ENCODE measurements at places on chromosomes 5 and 9.

GRCh38 chr5:172920447-172920849 lies 38.8 kb upstream of the RPL26L1 start:
- DNase-seq, result no peak

DNA sequence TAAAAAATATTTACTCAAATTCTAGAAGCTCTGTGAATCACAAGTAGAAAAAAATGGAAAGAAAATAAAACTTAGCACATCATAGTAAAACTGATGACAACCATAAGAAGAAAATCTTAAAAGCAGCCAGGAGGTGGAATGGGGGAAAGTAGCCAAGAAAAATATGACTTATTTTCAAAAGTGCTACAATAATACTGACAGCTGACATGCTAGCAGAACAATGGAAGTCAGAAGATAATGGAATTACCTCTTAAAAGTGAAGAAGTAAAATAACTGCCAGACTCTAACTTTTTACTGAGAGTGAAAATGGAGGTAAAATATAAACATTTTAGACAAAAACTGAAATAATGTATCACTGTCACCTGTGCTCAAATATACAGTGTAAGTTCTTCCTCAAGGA lies 532.2 kb upstream of the SGCD start:
- no peak for DNase-seq

GRCh38 chr5:38755181-38755580 lies 90.6 kb upstream of the OSMR start:
- no peak for DNase-seq

GRCh38 chr5:146338774-146339714 lies at the start of gene POU4F3:
POU4F3 (plus strand) TSS chr5:146338839; CDS start chr5:146339113, 274 bp downstream.
- no peak for DNase-seq

DNA sequence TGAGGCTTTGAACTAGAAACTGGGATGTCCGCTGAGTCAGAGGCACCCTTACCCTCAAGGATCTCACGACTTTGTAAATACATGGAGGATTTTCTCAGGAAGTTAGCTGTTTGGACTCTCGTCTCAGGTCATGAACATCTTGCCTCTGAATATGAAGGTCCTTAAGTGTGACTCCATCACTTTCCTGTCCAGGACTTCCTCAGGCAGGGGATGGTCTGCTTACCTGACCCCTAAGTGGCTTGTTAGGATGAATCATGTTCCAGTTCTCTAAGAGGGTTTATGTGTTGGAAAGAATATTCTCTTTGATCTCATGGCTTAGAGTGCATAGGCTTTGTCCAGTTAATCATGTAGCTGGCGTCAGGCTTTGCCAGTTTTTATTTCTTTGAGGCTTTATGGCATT lies 511.7 kb upstream of the KLF4 start:
- DNase-seq, result no peak

DNA sequence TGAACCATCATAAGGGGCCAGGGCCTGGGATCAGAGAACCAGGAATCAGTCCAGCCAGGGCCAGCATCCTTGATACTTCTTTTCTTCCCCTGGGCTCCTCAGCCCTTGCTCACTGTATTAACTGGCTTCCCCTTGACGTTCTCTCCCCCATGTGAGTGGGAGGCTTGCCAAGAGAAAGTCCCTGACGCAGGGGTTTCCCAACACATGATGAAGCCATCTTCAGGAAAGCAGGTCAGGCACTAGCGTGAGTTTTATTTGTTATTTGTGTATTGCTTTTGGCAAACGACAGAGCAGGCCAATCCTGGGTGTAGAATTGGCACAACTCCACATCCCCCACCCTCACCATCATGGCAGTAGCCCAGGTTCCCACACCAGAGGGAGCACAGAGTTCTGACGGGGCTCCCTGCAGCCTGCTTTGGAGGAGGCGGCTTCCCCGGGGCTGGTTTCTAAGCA lies 165.5 kb upstream of the NFIL3 start:
- no peak for DNase-seq

DNA sequence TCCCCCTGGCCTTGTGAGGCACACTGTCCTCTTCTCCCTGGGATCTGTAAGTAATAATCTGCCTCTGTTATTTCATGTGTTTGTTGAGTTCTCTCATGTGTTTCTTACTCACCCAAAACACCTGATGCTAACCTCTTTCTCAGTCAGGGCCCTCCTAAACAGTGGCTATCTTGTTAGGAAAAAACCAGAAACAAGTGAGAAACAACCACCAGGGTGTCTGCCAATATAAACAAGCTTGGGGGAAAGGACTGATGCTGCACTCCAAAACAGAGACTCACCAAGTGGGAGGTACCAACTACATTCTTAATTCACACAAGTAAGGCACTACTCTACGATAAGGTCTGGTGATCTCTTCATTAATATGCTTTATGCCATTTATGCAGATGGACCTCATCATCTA lies 564.4 kb downstream of the SEMA5A start:
- no peak for DNase-seq

DNA sequence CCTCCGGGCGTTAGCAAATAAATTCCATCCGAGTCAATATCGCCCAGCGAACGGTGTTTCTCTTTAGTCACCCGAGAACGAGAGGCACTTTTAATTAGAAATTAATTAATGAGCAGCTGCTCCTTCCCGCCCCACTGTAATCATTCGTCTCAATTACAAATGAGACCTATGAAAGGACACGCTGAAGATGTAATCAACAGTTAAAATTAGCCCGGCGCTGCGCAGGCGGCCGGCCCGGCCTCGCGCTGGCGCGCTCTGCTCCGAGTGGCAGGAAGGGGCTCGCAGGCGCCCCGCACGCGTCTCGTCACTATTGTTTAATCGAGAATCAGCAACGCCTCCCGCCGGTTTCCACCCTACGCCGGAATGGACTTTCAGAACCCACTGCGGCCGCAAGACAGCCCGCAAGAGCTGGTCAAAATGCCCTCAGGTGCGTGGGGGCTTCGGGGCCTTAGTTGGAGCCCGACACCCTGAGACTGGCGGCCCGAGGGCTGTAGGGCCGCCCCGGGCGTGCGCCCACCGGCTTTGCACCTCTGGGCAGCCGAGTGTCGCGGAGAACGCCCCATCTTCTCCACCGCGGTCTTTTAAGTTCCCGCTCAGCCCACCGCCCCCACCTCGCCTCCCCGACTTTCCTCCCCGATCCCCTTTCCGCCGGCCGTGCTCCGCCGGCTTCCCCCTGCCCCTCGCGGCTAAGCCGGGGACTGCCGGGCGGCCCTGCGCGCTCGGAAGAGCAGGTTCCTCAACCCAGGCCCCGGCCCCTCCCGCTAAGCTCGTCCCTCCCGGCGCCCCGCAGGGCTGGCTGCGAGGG lies 597 bp upstream of the IRX4 start:
- no peak for DNase-seq

- no peak for DNase-seq
Measured at GRCh38 chr9:93954434-93955061, 607 bp downstream of the BARX1 start.

DNA sequence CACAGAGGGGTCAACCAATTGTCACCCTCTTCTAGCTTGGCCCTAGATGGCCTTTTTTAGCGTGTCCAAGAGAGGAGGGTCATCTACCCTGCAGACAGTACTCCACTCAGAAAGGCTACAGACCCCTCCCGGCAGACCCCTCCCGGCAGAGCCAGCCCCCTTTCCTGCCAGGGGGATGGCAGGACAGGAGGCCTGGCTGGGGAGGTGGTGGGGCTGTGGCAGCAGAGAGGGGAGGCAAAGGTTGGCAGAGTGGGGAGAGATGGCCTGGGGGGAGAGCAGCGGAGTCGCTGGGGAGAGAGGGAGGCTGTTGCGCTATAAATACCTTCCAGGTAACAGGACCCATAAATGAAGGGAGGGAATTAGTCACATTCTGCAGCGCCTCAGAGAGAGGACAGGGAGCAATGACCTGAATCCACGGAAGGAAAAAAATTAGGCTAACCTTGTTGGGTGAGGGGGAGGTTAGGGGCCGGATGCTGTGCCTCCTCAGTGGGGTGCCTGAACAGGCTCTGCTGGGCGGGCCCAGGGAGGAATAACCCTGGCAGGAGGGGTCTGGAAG lies 32.9 kb upstream of the PSD2 start:
- peak; percentile 48 for DNase-seq

DNA sequence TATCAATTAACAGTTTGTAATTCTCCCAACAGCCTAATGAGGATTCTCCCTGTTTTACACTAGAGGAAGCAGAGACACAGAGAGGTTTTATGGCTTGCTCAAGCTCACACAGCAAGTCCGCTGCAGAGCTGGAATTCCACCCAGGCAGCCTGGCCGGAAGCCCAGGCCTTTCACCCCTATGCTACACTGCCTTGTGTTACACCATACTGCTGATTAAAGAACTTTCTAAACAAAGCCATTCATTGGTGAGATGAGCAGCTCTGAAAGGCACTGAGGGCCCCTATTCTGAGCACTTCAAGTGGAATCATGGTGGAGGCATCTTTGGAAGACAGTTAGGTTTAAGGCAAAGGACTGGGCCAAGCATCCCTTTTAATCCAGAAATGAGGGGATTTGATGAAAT lies 14.7 kb upstream of the LARP1 start:
- DNase-seq, result no peak

DNA sequence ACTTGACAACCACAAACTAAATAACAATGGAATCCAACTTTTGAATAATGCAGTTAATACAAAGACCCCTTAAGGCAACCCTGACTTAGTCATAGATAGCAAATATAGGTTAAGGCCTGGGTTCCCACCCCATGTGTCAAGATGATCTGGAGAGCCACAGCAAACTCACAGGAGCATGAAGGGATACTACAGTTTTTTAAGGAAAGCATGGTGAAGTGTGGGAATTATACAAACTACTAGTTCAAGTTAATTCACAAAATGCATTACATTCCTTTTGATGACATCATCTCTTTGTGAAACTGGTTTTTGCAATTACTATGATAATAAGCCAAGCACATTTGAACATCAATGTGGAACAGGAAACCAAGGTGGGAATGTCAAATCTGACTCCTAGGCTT lies 50.6 kb downstream of the LHFPL2 start:
- peak; percentile 80 for DNase-seq

GRCh38 chr5:167889276-167889675 lies 402.2 kb upstream of the WWC1 start:
- no peak for DNase-seq

DNA sequence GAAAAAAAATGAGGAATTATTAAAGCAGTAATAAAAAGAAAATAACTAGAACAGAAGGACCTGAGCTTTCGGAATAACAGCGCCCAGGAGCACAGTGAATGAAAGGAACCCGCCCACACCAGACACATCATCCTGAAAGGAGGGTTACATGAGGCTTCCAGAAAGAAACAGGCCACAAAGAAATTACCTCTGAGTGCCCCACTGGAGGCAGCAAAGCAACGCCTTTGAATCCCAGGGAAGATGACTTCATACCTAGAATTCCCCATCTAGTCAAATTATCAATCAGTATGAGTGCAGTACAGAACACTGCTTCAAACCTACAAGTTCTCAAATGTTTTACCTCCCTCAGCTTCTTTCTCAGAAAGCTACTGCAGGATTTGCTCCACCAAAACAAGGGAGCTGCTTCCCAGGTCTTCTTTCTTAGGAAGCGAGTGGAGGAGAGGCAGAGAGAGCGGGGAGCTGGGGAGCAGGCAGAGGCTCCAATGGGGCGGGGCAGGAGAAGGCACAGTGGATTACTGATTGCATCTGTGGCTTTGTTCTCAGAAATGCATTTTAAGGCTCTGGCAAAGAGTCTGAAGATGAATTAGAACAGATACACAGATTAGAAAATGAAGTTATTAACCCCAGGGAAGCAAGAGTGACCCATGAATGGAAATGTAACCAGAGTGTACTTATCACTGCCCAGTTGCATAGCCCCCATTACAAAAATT lies 87.1 kb downstream of the SEMA4D start:
- no peak for DNase-seq

- DNase-seq, result no peak
Measured at GRCh38 chr9:94056442-94056974, 27.8 kb upstream of the PTPDC1 start.

- DNase-seq, result no peak
Measured at GRCh38 chr5:90824436-90824835, 265.8 kb downstream of the ADGRV1 start.

DNA sequence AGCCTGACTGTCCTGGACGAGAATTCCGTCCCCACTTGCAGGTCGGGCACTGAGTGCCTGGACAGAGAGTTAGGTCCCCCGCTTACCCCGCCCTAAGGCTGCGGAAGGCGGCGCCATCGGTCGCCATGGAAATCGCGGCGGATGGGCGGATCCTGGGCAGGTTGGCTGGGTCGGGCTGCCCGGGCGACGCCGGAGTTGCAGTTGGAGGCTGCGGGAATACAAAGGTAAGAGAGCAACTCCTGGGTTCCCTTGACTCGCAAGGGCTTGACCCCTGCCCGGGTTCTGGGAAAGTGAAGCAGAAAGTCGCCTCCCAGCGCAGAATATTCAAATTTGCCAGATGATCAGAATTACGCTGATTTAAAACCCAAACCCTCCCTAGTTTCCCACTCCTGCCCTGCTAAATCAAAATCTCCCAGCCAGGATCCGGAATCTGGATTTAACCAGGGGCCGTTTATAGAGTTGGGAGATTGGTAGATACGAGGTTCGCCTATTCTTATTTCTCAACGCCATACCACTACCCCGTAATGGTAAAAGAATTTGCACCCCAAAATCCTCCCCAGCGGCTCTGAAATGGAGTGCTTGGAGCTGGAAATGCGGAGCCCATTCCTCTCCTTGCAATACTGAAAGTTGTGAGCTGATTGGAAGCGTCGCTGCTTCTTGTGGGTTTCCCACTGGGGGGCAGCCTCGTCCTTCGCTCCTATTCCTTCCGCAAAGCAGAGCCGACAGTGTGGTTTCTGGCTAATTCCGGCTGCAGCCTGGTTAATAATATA lies 156.4 kb upstream of the RASEF start:
- DNase-seq, result peak; percentile 61

- no peak for DNase-seq
Measured at GRCh38 chr5:29972597-29972996, 1220.9 kb upstream of the CDH6 start.

GRCh38 chr5:160480652-160481051 lies 59.0 kb downstream of the PTTG1 start:
- no peak for DNase-seq

DNA sequence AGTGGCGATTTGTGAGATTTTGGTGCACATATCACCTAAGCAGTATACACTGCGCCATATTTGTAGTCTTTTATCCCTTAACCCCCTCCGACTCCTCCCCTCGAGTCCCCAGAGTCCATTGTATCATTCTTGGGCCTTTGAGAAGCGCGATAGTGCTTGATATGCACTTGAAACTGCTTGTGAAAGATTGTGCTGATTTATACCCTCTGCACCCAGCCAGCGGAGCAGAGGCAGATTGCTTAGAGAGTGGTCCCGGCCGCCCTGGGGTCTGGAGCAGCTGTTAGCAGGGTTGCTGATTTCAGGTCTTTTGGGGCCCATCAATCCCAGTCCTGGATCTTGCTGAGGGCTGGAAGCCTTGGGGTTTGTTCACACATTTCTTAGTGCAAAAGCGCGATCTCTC lies 13.0 kb upstream of the FAM240B start:
- no peak for DNase-seq
